Caudate nucleus (tissue), 63 donors: ENCODE measurements at places on chromosomes 12 and 14.
A peak's percentile ranks its signal among the peaks of the same experiment; 100 is the strongest.

GRCh38 chr12:127205781-127206555 is 1061.0 kb upstream of the TMEM132C start:
- DNase-seq = no peak

- no peak for DNase-seq
Observed at GRCh38 chr12:31783996-31784645, 55.3 kb upstream of the AMN1 start.

GRCh38 chr12:71958993-71959578 is 20.4 kb downstream of the TPH2 start:
- DNase-seq = no peak

DNA sequence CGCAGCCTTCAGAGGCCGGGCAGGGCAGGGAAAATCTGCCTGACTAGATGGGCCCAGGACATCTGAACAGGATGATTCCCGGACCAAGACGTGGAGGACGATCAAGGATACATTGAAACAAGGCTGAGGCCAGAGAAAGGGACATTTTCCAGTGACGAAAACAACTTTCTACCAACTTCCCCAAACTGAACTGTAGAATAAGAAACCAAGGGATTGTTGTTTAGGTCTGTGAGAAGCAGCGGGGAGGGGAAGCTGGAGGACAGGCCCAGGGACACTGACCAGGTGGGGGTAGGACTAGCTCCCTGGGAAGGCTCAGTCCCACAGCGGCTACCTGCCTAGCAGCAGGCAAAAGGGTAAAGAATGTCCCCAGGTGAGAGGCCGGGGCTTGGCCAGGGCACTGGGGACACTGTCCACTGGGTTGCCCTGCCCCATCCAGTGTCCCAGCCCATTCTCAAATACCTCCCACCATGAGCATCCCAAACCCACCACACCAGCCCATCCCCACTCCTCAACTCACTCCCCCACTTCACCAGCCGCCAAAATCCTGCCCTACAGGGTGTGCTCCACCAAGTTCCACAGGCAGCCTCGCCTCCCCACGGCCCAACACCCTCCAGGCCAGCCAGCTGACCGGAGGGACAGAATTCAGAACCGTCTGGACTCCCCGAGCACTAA is 995 bp downstream of the TNFRSF1A start:
- DNase-seq = no peak

DNA sequence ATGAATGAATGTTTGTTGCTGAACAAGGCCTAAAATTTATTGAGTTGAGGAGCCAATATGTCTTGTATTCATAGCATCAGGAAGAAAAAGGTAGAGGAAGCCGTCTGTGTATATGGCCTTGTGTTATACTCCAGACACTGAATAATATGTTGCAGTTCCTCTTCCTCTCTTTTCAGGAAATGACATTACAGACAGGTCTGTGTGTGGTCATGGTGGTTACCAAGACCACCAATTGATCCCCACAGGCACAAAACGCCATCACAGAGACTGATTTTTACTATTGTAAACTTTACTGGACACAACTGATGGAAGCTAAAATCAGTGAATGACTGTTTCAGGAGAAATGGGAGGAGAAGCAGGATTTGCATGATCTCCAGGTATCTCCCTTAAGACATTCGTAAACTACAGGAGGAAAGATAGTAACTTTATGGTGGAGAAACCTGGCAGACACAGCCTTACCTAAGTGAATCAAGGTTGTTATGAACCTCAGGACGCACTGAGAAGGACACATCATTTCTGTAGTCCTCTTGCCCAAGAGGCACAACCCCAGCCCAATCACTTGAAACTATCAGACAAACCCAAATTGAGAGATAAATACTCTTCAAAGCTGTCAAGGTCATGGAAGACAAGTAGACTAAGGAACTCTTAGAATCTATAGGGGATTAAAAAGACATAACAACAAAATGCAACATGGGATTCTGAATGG is 334.1 kb upstream of the RGS6 start:
- no peak for DNase-seq

DNA sequence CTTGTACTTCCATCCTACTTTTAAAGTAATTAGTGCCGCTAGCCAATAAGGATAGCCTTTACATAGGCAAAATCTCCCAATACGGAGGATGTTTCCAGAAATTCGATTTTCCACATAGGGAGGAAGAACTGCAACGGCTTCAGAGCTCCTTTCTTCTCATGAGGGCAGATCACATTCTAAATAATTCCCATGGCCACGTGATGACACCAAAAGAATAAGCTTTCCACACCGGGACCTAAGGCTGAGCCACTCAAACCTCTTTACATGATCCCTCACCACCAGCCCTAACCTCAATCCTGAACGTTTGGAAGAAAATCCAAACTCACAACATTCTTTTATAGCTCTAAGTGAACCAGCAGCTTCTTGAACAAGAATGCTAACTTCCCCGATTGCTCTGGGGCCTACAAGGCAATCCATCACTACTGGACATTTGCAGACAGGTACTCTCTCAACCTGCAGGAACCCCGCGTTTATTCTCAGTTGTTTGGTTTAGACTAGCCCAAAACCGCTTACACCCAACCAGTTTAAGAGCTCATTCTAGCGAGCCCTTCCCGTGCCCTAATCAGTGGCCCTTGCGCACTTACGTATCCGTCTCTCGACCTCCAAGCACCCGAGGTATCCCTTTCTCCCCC is 884 bp downstream of the CAPRIN2 start:
- no peak for DNase-seq

- no peak for DNase-seq
Observed at GRCh38 chr14:101362529-101363260, 198.6 kb upstream of the DIO3 start.

GRCh38 chr12:131001493-131001892 is 47.8 kb downstream of the ADGRD1 start:
- no peak for DNase-seq

GRCh38 chr14:28779456-28779855 is 12.9 kb downstream of the FOXG1 start:
- no peak for DNase-seq

GRCh38 chr14:42541535-42542001 is 934.9 kb downstream of the LRFN5 start:
- no peak for DNase-seq

DNA sequence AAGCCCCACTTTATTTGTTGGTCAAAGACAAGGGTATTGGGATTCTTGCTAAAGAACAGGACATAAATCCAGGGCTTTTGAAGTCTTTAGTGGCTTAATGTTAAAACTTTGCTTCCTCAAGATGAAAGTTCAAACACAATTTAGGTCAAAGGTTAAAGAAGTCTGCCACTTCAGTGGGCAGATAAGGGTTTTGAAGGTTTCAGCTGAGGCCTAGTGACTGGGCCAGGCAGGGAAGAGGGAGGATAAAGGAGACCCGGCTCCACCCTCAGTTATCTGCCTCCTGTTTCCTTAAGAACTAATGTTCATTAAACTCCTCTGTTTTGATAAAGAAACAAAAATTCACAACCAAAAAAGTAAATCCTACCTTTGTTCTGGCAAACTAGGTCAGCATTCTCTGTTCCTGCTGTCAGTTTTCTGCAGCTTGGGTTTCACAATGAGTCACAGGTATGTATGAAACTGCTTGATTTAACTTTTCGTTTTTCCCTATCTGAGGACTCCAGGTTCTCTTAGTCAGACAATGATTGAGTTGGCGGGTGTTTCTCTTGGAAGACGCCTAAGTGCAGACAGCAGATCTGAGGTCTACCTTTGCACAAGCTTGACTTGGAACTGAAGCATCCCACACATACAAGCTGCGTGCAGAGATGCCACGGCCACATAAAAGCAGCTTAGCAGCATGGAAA is 208.3 kb downstream of the EXOC5 start:
- peak; percentile 33 for DNase-seq

- DNase-seq = no peak
Observed at GRCh38 chr12:27635349-27635972, 60.8 kb upstream of the REP15 start.

DNA sequence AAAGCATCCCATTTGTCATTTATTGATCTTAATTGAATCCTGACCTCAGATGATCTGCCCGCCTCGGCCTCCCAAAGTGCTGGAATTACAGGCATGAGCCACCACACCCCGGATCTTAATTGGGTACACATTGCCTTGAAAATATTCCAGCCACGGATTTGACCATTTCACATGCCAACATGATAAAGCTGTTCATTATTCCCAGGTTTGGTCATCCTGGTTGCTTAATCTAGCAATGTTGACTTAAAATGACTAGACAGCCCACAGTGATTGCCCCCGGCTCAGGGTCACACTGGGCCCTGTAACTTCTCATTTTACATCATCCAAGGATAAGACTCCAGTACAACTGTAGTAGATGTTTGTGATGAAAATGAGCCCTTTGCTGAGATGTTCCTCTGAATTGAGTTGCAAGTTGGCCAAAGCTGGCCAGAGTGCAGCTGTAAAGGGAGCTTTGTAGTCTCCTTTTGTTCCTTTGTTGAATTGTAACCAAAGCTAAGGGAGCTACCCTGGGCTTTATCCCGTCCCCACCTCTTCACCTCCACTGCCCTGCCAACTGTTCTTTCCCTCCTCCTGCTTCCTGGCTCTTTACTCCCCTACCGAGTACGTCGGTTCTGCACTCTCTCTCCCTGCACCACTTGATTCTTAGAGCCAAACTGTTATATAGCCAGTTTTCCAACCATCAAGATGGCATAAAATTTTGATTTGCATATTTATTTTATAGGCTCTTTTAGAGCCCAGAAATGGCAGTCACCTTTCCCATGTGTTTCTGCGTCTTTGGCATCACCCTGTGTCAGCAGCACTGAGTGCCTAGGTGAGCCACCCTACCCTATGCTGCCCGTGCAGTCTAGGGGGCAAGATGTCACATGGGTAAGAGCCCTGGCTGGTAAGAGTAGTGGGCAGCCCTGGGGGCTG is 141.3 kb upstream of the HIF1A start:
- no peak for DNase-seq

- DNase-seq = peak; percentile 64
Observed at GRCh38 chr12:52879394-52880351, 25.2 kb downstream of the KRT8 start.

DNA sequence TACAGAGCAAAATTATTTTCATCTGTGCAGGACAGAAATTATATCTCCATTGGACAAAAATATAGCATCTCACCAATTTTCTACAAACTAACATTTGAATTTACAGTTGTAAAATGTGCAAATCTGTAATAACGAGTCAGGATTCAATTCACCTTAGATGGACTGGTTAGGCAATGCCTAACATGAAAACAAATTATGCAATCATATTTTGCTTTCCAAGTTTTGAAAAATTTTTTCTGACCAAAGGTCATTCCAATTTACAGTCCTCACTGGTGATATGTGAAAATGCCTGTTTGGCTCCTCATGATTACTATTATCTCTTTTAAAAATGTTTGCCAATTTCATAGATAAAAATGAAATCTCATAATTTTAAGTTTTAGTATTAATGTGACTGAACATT is 6.5 kb upstream of the CPM start:
- no peak for DNase-seq

- no peak for DNase-seq
Observed at GRCh38 chr14:55805250-55805649, 225.2 kb downstream of the KTN1 start.

DNA sequence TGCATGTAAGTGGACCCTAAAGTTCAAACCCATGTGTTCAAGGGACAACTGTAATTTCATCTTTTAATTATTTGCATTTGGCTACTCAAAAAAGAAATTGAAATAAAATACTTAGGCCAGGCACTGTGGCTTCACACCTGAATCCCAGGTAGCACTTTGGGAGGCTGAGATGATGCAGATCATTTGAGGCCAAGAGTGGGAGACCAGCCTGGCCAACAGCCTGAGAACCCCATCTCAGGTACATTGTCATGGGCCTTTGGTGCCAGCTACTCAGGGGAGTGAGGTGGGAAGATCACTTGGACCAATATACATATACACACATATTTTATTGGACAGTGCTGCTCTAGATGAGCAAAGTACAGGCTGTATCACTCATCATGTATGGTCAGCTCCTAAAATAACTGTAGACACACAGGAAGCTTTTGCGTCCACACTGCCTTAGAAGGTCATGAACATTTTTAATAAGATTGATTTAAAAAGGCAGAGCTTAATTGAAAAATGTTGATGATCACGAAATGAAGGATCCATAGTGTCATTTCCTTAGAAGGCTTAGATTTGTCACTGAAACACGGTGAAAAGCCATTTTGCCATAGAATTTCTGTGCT is 2.5 kb upstream of the ZCCHC8 start:
- no peak for DNase-seq

DNA sequence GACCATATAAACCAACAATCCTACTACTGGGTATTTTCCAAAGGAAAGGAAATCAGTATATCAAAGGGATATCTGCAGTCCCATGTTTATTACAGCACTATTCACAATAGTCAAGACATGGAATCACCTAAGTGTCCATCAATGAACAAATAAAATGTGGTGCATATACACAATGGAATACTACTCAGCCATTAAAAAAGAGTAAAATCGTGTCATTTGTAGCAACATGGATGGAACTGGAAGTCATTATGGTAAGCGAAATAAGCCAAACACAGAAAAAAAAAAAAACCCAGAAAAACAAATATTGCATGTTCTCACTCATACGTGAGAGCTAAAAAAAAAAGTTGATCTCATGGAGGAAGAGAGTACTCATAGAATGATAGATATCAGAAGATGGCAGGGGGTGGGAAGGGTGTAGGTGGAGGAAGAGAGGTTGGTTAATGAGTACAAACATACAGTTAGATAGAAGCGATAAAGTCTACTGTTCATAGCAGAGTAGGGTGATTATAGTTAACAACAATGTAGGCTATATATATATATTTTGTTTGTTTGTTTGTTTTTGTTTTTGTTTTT is 49.3 kb downstream of the BCAT1 start:
- DNase-seq = no peak

DNA sequence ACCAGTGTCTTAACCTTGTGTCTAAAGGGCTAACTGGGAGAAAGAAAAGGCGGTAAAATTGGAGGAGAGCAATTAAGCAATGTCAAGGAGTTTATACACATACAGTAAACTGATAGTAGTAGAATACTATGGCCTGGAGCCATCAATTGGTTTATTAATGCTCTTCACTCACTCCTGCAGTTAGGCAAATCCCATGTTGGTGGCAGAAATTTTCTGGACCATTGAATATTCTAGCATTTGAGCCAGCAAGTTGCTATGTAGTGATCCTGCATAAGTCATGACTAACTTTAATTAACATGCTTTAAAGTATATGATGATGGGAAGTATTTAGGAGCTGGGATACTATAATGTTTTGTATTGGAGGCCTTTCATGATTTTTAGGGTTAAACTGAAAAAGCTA is 14.3 kb upstream of the DERA start:
- no peak for DNase-seq
